CD4-positive, alpha-beta memory T cell (primary cell): ENCODE measurements at places on chromosomes 6 and 20. TPM values are rescaled to one million over a fixed set of nuclear protein-coding genes. Genes with fewer than 3 reads are reported as not detected.

DNA sequence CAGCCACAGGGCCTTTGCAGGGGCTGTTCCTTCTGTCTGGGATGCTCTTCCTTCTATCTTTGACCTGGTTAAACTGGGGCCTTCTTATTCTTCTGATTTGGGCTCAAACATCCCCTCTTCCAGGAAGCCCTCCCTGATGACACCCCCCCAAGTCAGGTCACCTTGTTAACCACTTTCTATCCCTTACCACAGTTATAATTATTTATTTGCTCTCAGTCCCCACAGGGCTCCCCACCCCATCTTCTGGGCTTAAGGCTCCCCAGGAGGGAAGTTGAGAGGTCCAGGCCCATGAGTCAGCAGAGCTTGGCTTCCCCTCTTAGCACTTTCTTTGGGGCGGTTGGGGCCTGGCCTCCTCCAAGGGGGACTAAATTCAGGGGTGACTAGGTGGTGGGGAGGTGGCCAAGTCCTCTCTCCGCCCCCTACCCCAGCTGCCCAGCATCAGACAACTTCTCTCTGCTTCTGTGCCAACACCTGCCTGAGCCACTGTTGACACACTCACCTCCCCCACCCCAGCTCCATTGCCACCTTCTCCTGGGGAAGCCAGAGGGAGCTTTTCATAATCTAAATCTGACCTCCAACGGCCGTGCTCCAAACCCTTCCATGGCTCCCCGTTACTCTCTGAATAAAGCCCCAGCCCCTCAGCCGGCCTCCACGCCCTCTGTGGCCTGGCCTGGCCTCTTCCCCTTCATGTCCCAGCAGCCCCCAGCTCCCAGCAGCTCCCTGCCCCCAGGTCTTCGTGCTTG, 70.0 kb downstream of the CEBPB start:
- DNase-seq = no peak

DNA sequence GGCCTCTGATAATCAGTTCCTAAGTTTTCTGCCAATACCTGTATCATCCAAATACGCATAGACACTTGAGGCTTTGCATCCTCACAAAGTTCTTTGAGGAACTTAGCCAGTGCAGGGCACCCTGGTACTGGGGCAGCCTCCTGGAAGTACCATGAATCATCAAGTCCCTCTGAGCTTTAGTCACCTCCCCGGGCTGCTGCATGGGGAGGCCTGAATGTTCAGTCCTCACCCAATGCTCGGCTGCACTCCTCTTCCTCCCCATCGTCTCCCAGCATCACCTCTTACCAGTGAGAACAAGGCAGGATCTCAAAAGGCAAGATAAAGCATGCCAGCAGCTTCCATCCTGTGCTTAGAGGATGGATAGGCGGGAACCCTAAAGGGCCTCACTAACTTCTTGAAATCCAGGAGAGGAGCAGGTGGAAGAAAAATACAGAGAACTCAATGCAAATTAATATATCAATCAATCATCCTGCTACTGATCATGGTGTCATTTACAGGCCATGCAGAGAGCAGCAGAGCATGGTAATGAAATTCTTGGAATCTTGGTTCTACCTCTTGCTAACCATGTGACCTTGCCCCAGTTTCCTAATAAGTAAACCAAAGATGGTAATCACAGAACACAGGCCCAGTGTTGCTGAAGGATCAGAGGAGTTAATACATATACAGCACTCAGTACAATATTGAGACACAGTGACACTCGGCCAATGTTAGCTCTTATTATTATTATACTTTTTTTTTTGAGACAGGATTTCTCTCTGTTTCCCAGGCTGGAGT, 4.7 kb upstream of the CCN6 start:
- no peak for DNase-seq

- DNase-seq = no peak
These were observed 353.2 kb downstream of the CDH4 start for GRCh38 chr20:61605283-61605682.

GRCh38 chr20:16569246-16570153, 3.7 kb downstream of the KIF16B start:
- DNase-seq = no peak

Gene NHLRC1
- total RNA-seq = 1.1 TPM

GRCh38 chr20:1621316-1621715, 1.5 kb upstream of the SIRPB1 start:
- DNase-seq = no peak

- DNase-seq = no peak
These were observed 866 bp upstream of the MYO6 start for GRCh38 chr6:75748003-75748742.
